ENCODE measurements at places on chromosomes 13 and 19.

GRCh38 chr13:31733647-31734046 lies 5.7 kb upstream of the RXFP2 start:
- no peak for DNase-seq

DNA sequence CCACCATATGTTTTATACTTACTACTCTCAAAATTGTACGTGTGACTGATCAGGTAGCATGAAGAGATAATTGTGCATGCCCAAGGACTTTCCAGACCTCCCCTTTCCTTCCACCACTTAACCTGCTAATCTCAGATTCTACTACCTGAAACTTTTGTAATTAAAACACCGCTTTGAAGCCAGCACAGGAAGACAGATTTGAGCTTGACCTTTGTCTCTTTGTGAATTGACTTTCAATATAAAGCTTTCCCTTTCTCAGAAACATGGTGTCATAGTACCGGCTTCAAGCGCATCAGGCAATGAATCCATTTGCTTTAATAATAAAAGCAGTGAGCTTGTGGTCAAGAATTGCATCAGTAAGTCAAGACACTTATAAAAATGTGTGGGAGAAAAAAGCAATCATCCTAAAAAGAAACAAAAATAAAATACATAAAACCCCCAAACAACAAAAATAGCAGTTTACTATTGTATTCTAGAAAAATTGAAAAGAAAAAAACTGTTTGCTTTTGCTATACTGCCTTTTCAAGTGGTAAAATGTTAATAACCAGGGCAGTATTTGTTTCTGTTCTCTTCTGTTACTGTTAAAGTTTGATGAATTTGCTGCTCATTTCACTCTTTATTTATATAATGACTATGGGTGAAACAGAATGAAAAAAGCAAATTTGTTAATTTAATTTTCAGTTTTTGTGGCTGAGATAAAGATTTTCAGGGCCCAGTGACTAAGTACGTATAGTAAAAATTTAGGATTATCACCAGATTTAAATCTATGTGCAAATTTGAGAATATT lies 2075.3 kb downstream of the PCDH9 start:
- DNase-seq, result no peak

- DNase-seq, result no peak
These were observed 14.1 kb downstream of the KRTDAP start for GRCh38 chr19:35476149-35476548.

DNA sequence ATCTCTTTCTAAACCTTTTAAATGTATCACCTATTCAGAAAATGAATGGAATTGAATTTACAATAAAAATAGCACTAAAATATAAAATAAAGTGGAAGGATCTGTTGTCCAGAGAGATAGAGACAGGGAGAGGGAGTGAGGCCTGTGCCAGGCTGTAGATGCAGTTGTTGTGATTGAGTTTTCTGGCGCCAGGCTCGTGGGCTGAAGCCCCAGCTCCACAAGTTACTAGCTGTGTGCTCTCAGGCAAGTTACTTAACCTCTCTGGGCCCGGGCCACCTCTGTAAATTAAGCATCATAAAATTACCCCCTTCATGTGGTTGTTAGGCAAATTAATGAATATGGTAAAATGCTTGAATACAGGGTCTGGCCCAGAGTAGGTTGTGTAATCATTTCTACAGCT lies 52.3 kb upstream of the USP29 start:
- DNase-seq, result no peak

- no peak for DNase-seq
These were observed 16.2 kb downstream of the TEX29 start for GRCh38 chr13:111336666-111337065.

- DNase-seq, result no peak
These were observed 980 bp downstream of the BCKDHA start for GRCh38 chr19:41398598-41398997.

GRCh38 chr13:108594153-108594552 lies 35.3 kb upstream of the MYO16 start:
- DNase-seq, result no peak

DNA sequence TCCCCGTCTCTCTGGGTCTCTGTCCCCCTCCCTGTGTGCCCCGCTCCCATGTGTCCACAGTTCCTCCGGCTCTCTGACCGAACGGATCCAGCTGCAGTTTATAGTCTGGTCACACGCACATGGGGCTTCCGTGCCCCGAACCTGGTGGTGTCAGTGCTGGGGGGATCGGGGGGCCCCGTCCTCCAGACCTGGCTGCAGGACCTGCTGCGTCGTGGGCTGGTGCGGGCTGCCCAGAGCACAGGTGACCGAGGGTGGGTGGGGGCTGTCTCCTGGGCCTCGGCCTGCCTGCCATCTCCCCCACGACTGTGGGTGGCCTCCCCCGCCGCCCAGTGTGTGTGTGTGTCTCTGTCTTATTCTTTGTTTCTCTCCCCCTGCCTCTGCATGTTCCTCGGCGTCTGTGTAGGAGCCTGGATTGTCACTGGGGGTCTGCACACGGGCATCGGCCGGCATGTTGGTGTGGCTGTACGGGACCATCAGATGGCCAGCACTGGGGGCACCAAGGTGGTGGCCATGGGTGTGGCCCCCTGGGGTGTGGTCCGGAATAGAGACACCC lies 10.3 kb downstream of the TRPM4 start:
- DNase-seq, result no peak

DNA sequence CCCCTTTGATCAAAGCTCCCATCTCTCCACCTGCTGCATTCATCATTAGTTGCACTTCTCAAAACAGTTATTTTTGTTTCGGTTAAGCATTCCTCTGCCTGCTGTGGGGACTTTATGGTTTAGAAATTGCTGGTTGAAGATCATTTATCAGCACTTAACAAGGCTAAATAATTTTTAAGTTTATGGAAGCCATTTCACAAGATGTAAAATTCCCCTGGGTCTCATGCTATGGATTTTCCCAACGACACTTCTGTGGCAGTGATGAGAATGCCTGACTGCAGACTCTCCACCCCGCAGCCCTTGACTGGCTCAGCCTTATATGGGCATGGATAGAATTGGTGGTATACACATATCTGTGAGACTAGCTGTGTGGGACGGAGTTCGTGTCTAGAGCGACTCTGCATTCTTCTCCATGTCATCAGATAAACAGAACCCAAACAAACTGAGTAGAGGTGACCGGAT lies 52.8 kb downstream of the COL4A2 start:
- no peak for DNase-seq

GRCh38 chr19:3367628-3368440 lies 1.5 kb downstream of the NFIC start:
- DNase-seq, result peak; percentile 47

DNA sequence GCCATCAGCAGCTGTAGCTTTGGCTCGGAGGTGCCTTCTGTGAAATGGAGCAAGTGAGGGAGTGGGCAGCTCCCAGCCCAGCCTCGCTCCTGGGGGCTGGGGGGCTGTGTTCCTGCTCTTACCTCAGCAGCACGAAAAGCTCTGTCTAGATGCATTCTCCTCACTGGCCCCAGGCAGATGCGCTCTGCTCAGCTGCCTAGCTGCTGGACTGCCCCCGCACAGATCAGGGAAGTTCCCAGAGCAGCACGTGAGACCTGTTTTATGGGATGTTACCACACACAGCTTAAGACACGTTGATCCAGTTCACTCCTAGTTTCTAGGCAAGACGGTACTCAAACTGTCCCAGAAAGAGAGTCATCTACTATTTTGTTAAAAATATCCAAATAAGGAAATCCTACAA lies 13.6 kb downstream of the LCP1 start:
- no peak for DNase-seq

GRCh38 chr13:38399535-38399934 lies 49.9 kb downstream of the UFM1 start:
- DNase-seq, result no peak

- no peak for DNase-seq
These were observed 642.3 kb upstream of the SLITRK1 start for GRCh38 chr13:84524586-84524985.

GRCh38 chr19:55241935-55242464 lies 13.4 kb upstream of the TMEM86B start:
- DNase-seq, result no peak

DNA sequence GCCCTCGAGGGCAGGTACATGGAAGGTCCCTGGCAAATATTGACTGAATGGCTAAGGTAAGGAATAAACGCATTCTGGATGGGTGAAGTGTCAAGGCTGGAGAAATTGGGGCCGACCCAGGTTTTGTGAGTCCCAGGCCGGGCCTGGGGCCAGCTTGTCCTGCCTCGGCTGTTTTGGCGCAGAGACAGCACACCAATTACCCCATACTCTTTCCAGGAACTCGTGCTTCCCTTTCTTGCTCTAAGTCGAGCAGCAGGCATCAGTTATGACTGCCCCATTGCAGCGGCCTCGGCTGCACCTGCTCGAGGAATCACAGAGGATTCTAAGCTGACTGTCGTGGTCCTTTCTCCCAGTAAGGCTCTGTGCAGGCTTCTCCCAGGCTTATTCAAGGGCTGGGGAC lies 67.1 kb downstream of the ZNF536 start:
- DNase-seq, result no peak

GRCh38 chr19:1968279-1969175 lies 27.6 kb downstream of the CSNK1G2 start:
- DNase-seq, result no peak

DNA sequence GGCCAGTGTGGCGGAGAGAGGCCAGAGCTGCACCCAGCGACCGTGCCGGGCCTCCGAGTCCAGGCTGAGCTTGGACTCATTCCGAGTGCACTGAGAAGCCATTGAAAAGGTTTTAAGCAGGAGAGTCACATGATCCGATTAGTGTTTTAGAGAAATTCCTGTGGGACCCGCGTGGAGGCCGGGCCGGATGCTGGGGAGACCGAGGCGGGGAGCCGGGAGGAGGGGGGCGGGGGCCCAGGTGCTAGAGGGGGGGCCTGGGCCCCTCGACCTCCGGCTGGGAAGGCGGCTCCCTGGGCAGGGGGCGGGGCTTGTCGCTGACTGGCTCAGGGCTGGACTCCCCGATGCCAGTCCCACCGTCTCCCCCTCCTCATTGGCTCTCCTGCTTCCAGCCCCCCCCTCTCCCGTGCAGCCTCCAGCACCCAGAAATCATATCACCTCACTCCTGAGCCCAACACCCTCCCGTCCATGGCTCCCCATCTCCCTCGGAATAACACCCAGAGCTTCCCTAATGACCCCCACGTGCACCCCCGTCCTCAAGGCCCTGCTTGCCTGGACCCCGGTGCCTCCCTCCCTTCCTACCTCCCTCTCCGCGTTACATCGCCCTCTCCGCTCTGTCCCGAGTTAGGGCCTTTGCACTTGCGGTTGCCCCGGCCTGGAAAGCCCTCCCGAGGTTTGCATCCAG lies 5.2 kb upstream of the ZNF579 start:
- DNase-seq, result peak; percentile 63

GRCh38 chr19:11345122-11345803 lies 805 bp downstream of the TMEM205 start:
- DNase-seq, result no peak
